A549 (cell line): ENCODE measurements at places on chromosomes 5 and 9.

DNA sequence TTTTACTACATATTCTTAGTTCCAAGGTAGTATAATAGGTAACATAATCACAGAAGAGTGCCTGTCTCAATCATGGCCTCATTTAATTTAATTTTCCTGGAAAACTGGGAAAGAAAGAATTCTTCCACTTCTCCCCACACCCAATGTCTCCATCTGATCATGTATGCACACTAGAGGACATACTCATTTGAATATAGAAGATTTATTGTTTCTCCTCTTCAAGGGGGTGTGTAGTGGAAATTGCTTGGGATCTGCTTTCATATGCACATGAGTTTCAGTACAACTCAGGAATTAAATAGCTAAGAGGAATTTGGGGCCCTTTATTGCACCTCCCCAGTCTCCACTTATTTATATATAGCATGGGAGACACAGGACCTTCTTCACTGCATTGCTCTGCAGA is 285.1 kb downstream of the SH3GL2 start:
- DNase-seq: no peak

DNA sequence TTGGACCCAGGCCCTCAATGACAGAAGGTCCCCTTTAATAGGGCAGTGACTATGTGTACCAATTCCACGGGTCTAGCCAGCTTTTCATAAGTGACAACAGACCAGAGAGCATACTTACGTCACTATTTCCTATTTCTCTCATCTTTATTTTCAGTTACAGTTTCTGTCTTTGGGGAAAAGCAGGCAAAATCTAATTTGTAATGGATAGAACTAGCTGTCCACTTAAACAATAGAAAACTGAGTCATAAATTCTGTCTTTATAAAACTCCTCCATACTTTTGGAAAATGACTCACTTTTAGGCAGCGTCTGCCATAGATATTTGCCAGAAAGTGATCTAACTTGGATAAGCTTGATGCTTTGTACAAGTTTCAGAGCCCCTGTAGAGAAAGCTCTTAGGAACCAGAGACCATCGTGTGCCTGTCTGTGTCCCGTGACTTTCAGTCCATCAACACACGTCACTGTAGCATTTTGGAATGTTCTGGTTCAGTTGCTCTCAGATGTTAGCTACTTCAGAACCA is 101.9 kb downstream of the F2RL2 start:
- no peak for DNase-seq

DNA sequence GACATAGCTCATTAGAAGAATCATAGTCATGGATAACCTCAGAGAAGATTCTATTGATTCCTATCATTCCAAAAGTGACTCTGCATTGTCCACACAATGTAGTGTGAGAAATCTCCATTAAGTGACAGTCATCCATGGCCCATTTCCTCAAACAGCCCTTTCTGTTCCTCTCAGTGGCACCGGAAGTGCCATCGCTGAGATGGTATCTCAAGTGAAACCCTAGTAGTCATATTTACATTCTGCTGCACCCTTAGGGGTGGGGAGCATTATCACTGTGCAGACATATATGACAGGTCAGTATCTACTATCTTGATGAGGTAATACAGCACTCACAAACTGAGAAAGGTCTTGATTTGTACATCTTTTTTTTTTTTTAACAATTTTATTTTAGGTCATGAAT is 55.4 kb upstream of the MIER3 start:
- no peak for DNase-seq

GRCh38 chr9:71690063-71690688 is 78.1 kb downstream of the CEMIP2 start:
- no peak for DNase-seq

DNA sequence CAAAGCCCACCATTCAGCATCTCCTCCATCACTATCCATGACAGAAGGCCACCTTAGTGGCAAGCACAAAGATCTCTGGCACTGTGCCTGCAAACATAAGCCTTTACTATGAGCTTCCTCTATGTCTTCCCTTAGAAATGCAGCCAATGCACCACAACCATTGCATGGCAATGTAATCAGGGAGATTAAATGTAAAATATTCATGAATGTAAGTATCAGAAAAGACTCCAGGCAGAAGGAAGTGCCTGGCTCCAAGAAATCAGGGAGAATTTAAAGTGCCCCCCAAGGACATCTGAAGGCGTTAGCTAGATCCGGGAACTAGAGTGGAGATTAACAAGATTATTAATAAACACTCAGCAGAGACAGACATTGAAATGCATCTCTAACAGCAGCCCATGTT is 32.5 kb upstream of the MYORG start:
- DNase-seq: no peak
